ENCODE measurements at places on chromosomes 12 and 14. TPM values are rescaled to one million over a fixed set of nuclear protein-coding genes. Genes with fewer than 3 reads are reported as not detected.

OR11H7 gene
- not detected for total RNA-seq

SH2B3 gene
- 20.4 TPM for total RNA-seq

SLC39A5 gene
- total RNA-seq: 0.57 TPM

SMIM41 gene
- total RNA-seq: 0.78 TPM

TEX52 gene
- total RNA-seq: not detected

DTX1 gene
- total RNA-seq: 1.1 TPM

KRT85 gene
- not detected for total RNA-seq

All from ureter (tissue), 1 donor.